ENCODE measurements at places on chromosomes 1 and 21. TPM values are rescaled to one million over a fixed set of nuclear protein-coding genes. Genes with fewer than 3 reads are reported as not detected.

GRCh38 chr21:42956824-42957630 lies 17.3 kb upstream of the PKNOX1 start:
- no peak for DNase-seq

GRCh38 chr1:78619446-78619802 lies 824 bp upstream of the IFI44L start:
- no peak for DNase-seq

GRCh38 chr1:53524428-53525375 lies 65.5 kb downstream of the DMRTB1 start:
- no peak for DNase-seq

Gene FYB2
- 14.0 TPM for total RNA-seq

Gene LDLRAD1
- not detected for total RNA-seq

Data from Right ventricle myocardium inferior (tissue), 1 donor.